ENCODE measurements at places on chromosomes 1 and 21.

- no peak for DNase-seq
Measured at GRCh38 chr1:101088431-101088830, 62.8 kb upstream of the DPH5 start.

GRCh38 chr1:169574336-169574735 lies 11.9 kb downstream of the F5 start:
- no peak for DNase-seq

- DNase-seq = no peak
Measured at GRCh38 chr1:26626994-26627393, 68.8 kb upstream of the ARID1A start.

- no peak for DNase-seq
Measured at GRCh38 chr1:12458571-12458970, 159.4 kb downstream of the DHRS3 start.

- no peak for DNase-seq
Measured at GRCh38 chr1:53783056-53783455, 44.1 kb upstream of the GLIS1 start.

DNA sequence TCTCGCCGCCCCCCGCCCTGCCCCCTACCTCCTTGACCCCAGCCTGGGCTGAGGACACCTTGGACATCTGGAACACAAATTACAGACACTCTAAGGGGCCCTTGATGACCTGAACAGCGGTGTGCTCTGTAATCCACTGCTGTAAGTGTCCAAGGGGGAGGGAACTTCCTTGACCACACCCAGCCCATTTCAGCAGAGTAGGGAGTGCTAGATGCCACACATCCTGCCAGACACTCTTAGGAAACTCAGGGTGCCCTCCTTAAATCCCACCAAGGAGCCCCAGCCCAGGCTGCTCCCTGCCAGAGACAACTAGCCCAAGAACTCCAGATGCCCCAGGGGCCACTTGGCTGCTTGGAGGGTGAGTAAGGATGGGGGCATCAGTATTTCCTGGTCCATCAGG lies 282.2 kb downstream of the RRAGC start:
- DNase-seq = no peak

DNA sequence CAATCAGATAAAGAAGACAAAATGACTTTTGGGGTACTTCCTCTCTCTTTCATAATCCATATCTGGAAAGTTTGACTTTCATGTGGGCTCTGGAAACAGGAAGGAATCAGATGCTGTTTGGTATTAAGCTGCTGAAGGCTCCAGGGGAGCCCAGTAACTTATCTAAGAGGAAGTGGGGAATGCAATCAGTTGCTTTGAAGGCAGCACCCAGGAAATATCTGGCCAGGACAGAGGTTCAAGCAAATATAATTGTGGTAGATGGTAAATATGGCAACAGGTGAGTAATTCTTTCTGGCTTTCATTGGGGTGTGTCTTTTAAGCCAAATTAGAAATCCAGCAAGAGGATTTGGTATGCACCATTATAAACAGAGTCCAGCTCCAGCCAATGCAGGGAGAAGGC lies 44.4 kb downstream of the COLGALT2 start:
- DNase-seq = no peak

- DNase-seq = peak; percentile 24
Measured at GRCh38 chr1:88179943-88180342, 504.1 kb upstream of the PKN2 start.

- DNase-seq = no peak
Measured at GRCh38 chr1:84062496-84062895, 63.6 kb upstream of the TTLL7 start.

- no peak for DNase-seq
Measured at GRCh38 chr1:89361681-89362080, 2.2 kb upstream of the GBP6 start.

- no peak for DNase-seq
Measured at GRCh38 chr21:32425628-32426027, 13.1 kb downstream of the EVA1C start.

DNA sequence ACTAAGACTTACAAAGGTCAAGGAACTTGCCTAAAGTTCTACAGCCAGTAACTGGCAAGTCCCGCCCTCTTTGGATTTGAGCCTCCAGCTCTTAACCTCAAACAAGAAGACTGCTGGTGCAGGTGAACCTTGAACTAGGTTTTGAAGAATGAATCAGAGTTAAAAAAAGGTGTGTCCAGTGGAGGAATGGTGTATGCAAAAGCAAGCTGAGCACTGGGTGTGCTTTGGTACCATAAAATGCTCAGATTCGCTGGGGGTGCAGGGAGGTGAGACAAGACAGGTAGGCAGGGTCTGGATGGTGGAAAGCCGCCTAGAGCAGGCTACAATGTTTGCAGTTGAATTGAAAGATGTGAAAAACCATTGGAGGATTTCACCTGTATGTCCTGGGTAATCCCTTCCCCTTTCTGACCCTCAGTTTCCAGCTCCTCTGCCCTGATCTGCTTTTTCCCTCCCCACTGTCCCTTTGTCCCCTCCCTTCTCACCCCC lies 39.8 kb downstream of the FOXD2 start:
- DNase-seq = no peak

- DNase-seq = no peak
Measured at GRCh38 chr1:235724730-235725129, 75.1 kb upstream of the GNG4 start.
